ENCODE measurements at places on chromosomes 12 and 14.

GRCh38 chr12:24695103-24695502 lies 253.8 kb downstream of the BCAT1 start:
- DNase-seq = no peak

DNA sequence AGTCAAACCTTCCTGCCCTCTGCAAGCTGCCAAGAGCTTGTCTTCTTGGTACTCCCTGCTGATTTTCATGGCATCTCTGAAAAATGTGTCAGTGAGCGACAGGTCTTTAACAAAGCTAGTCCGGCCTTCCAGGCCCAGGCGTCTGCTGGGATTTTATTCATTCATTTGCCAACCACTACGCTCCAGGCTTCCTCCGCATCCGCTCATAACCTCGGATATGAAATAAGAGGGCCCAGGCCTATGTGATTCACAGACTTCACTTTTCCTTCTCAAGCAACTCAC lies 13.8 kb downstream of the TSPAN9 start:
- no peak for DNase-seq

GRCh38 chr12:17286874-17287273 lies 680.9 kb upstream of the LMO3 start:
- no peak for DNase-seq

DNA sequence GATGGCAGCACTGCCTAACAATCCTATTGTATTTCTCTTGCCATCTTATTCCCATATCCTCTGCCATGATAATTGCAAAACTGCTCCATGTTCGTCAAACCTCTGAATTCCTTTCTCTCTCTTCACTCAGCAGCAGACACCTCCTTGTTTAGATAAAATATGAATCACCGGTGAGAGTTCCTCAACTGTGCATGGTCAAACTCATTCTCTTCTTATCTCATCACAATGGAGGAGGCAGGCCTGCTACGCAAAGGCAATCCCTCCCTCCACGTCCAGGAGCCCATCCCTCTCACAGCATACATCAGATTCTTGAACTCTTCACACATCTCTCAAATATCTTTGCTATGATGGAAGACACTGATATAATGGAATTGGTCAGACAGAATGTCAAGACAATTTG lies 90.1 kb upstream of the DAAM1 start:
- no peak for DNase-seq

DNA sequence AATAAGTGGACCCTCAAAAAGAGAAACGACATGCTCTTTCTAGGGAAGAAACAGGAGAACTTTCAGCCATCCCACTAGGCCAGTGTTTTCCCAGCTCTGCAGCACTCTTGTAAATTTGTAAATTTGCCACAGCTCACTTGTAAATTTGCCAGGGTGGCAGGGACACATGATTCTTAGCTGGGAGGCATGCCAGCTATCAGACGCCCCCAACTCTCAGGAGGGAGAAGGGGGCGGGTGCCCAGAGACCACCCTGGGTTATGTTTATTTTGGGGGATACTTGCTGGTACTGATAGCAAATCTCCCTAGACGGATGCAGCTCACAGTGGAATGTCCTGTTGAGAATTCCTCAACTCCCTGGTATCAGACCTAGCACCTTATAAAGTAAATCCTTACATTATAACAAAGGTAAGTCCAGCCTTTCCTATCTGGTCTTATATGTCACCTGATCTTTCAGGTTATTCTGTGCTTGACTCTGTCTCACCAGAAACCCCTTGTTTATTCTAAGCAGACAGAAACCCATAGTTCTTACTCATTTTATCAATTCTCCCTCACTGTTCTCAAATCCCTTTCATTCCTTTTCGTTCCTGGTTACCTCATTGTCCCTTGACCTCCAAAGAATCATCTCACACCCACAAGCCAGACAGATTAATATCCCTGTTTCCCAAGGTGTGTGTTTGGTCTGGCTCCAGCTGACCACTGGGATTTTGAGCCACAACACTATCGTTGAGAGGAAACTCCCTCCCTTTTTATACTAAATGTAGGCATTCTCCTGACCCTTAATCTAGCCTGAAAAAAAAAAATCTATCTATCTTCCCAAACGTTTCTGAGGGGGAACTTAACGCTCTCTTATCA lies 69.3 kb upstream of the HMGA2 start:
- no peak for DNase-seq

DNA sequence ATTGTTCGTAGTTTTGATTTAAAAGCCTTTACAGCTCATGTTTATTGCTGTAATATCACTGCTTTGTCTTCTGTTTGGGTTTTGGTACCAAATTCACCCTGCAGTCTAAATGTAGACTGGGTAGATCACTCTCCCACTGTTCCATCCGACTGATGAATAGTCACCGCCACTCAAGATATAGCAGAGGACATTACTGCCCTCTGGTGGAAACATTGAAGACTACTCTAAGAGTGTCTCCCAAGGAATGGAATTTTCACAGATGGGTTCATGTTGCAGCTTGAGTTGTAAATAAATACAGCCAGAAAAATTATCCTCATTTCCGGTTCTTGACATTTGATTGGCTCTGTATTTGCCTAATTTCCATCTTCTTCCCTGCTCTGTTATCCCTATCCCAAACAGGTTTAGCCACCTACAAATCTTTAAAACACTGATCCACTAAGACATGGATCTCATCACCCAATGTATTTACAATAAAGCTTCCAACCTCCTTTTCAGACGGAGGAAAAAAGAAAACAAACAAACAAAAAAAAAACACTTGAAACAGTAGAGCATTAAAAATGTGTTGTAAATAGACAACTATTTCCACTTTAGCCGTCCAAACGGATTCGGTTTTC lies 198.3 kb upstream of the CPNE8 start:
- no peak for DNase-seq

- no peak for DNase-seq
Measured at GRCh38 chr12:121905746-121906145, 12.6 kb upstream of the CFAP251 start.

DNA sequence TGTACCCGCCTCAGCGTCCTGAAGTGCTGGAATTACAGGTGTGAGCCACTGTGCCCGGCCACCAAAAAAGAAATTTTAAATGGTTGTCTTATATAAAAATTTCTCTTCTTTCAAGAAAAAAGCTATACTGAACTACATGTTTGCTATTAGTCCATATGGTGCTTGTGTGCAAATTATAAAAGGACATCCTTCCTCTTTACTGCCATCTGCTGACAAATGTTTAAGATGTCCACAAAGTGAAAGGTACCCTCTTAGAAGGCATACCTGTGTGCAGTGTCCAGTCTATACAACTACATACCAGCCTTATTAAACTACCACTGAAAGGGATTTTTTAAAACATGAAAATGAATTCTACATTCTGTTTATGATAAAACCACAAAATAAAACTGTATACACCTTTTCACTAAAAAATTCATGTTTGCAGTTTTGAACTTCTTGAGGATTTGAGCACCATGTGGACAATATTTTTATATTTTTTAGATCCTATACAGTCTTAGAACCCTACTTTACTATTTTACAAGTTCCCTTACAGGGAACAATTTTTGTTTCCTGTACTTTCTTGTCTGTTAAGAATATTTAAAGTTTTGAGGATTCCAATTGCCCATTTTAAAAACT lies 32.8 kb upstream of the TOMM20L start:
- no peak for DNase-seq

GRCh38 chr14:76726551-76726970 lies 34.7 kb upstream of the VASH1 start:
- no peak for DNase-seq

DNA sequence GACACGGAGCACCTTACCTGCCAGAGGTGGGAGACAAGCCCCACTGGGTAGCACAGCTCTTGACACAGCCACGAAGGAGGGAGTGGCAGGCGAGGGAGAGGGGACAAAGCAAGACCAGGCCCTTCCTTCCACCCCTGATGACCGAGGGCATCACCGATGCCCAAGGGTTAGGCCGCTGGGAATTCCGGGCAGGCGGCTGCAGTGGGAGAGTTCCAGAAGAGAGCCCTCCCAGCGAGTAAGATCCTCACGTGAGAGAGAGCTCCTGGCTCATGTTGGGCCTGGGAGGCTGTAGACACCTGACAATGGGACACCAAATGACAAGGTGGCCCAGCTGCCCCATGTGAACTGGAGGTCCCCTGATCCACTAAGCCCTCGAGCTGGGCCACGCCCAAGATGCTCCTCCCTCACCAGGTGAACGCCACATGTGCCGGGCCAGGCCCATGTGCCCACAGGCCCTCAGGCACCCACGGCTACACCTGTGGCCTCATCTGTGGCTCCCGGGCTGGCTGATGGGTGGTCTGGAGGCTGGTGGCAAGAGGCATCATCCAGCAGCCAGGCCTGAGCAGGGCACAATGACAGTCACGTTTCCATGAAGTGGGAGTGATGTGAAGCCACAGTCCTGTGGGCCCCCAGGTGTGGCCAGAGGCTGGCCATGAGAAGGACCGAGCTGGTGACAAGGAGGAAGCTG lies 32.1 kb upstream of the C14orf180 start:
- no peak for DNase-seq

DNA sequence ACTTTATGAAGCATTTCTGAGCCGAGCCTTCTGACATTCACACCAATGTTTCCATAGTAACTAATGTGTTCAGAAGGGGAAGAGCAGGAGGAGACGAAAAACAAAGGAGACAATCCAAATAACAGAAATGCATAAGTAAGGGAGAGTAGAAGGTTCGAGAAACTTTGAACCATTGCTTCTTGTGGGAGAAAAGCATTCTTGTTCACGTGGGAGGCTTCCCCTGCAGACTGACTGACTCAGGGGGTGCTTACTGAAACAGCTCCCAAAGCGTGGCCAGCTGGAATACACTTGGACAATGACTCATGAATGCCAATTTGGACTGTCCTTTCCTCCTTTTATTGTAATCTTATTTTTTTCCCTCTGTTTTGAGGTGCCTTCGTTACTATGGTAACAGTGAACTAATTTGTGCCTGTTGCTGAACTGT lies 73.9 kb downstream of the NEDD1 start:
- DNase-seq = no peak
